Posterior vena cava (tissue), 2 donors: ENCODE measurements at places on chromosomes 7 and 10.

GRCh38 chr7:98930464-98930863 lies 52.1 kb downstream of the TRRAP start:
- DNase-seq: no peak

GRCh38 chr7:104328970-104329825 lies 795 bp downstream of the LHFPL3 start:
- no peak for DNase-seq

- DNase-seq: no peak
Measured at GRCh38 chr7:99314504-99314903, 11.2 kb upstream of the ARPC1A start.

GRCh38 chr7:33614357-33615117 lies 290.8 kb upstream of the BMPER start:
- DNase-seq: no peak

- DNase-seq: no peak
Measured at GRCh38 chr10:98252464-98252863, 15.5 kb downstream of the LOXL4 start.

DNA sequence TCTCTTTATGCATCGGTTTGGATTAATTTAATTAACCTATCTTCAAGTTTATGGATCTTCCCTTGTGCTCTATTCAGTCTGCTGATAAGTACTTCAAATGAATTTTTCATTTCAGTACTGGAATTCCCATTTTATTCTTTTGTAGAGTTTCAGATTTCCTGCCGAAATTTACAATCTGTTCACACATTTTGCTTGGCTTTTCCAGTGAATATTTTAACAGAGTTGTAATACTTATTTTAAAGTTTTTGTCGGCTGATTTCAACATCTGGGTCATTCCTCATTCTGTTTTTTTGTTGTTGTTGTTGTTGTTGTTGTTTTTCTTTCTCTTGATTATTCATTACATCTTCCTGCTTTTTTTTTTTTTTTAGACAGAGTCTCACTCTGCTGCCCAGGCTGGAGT lies 89.9 kb upstream of the KCNMA1 start:
- no peak for DNase-seq
